ENCODE measurements at places on chromosomes 6 and 20. TPM values are rescaled to one million over a fixed set of nuclear protein-coding genes. Genes with fewer than 3 reads are reported as not detected.
A peak's percentile ranks its signal among the peaks of the same experiment; 100 is the strongest.

GRCh38 chr6:112562301-112563231, 215.4 kb downstream of the RFPL4B start:
- H3K27ac ChIP-seq, result peak overlapping the region; percentile 42
- DNase-seq, result no peak
- peaks cover 20% of the 10 kb centered on the region for H3K4me1 ChIP-seq
- H3K27me3 ChIP-seq, result no peaks in the 10 kb centered on the region

DNA sequence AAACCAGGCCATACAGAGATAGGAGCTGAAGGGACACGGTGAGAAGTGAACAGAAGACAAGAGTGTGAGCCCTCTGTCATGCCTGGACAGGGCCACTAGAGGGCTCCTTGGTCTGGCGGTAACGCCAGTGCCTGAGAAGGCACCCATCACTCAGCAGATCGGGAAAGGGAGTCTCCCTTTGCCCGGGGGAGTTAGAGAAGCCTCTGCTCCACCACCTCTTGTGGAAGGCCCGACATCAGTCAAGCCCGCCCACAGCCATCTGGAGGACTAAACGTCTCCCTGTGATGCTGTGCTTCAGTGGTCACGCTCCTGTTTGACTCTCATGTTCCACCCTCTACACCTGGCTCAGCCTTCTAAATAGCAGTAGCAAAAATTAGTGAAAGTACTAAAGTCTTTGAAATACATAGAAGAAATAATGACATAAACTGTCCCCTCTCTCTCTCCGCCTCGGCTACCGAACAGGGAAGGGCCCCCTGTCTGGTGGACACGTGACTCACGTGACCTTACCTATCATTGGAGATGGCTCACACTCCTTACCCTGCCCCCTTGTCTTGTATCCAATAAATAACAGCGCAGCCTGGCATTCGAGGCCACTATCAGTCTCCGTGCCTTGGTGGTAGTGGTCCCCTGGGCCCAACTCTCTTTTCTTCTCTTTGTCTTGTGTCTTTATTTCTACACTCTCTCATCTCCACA, 66.7 kb downstream of the RPP21 start:
- H3K4me3 ChIP-seq, result no peak overlapping the region
- DNase-seq, result no peak
- peaks cover 75% of the 10 kb centered on the region for H3K27me3 ChIP-seq
- peaks cover 6% of the 10 kb centered on the region for H3K36me3 ChIP-seq
- no peak overlapping the region for H3K27ac ChIP-seq

DNA sequence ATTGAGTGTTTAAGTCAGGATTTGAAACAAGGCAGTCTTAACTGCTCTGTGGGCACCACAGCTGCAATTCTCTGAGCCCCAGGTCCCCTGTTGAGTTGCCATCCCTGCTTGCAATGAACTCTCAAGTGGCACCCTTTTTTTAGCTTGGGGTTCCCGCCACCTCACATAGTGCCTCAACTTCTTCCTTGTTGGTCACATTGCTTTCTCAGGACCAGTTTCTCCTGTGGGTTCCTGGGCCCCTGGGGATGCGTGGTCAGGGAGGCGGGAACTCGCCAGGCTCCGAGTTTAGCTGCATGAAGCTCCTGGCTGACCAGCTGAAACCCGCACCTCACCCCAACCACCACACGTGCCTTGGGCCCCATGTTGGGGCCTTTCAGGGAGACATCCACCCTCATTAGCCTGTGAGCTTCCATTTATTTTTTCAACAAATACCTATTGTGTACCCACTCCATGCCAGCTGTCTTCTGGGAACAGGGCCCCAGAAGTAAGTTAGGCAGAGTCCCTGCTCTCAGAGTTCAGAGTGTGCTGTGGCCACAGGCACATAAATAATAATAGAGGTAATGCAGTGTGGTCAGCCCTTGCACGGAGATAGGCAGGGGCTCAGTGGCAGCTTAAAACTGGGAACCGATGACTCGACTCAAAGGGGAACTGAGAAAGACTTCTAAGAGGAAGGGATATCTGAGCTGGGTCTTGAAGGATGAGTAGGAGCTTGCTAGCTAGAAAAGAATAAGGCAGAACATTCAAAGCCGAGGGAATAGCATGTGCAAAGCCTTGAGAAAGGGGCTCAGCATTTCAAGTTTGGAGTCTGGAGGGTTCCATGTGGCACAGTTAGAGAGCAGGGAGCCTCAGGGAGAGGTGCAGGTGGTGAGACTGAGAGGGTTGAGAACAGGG, 33.9 kb upstream of the FAM83D start:
- H3K36me3 ChIP-seq, result no peaks in the 10 kb centered on the region
- H3K4me1 ChIP-seq, result peaks cover 5% of the 10 kb centered on the region
- no peak for DNase-seq
- peaks cover 39% of the 10 kb centered on the region for H3K27me3 ChIP-seq
- H3K27ac ChIP-seq, result no peak overlapping the region

DNA sequence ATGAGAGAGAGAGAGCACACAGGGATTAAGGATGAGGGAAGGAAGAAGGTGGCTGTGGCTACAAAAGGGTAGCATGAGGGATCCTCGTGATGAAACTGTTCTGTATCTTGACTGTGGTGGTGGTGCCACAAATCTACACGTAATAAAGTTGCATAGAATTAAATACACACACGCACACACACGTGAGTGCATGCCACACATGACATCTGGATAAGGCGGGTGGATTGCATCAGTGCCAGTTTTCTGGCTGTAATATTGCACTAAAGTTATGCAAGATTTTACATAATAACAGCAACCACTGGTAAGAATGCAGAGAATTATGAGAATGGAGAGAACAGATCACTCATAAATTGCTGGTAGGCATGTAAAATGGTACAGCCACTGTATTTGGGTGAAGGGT, 16.9 kb upstream of the STK35 start:
- H3K27ac ChIP-seq, result no peak overlapping the region
- peaks cover 30% of the 10 kb centered on the region for H3K27me3 ChIP-seq
- no peaks in the 10 kb centered on the region for H3K4me1 ChIP-seq
- no peaks in the 10 kb centered on the region for H3K36me3 ChIP-seq

- H3K27me3 ChIP-seq, result peaks cover 35% of the 10 kb centered on the region
- H3K4me3 ChIP-seq, result no peak overlapping the region
- no peak for DNase-seq
- no peaks in the 10 kb centered on the region for H3K36me3 ChIP-seq
- no peaks in the 10 kb centered on the region for H3K4me1 ChIP-seq
Measured at GRCh38 chr20:21534886-21535285, 21.0 kb upstream of the NKX2-2 start.

- H3K27me3 ChIP-seq, result peaks cover 13% of the 10 kb centered on the region
- peaks cover 5% of the 10 kb centered on the region for H3K4me1 ChIP-seq
- H3K4me3 ChIP-seq, result no peak overlapping the region
- peaks cover 1% of the 10 kb centered on the region for H3K36me3 ChIP-seq
Measured at GRCh38 chr6:168326294-168327261, 7.0 kb upstream of the DACT2 start.

- H3K36me3 ChIP-seq, result peaks cover 3% of the 10 kb centered on the region
- H3K27me3 ChIP-seq, result no peaks in the 10 kb centered on the region
- H3K4me3 ChIP-seq, result no peak overlapping the region
- H3K27ac ChIP-seq, result no peak overlapping the region
Measured at GRCh38 chr20:20495729-20496503, 128.0 kb downstream of the INSM1 start.

- no peak overlapping the region for H3K4me3 ChIP-seq
- H3K36me3 ChIP-seq, result no peaks in the 10 kb centered on the region
- H3K4me1 ChIP-seq, result peaks cover 29% of the 10 kb centered on the region
- DNase-seq, result no peak
Measured at GRCh38 chr6:45637611-45638257, 260.0 kb upstream of the SUPT3H start.

DNA sequence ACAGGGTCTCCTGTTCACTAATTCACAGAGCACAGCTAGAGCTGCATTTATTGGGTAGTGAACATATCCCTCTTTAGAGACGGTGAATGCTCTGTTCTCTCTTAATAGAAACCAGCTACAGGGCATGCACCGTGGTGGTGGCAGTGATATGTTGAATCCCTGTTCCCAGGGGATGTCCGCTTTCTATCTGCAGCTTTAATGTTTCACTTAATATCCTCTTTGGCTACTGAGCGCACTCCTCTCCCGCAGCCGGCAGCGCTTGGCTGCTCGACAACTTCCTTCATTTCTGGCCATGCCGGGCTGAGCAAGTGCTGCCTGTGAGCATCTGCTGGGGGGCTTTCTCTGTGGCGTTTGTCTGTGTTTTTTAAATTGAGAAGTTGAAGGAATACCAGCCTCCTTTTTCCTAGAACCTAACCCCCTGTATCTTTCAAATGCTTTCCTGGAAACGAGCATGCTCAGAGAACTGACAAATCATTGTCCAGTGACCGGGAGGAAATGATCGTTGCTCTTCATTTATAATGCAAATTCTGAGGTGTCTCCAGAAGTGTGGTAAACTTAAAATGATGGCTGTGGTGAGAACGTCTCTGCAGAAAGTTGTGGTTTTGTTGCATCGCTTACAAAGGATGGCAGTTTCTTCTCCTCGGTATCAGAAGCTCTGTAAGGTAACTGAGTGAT, 297.9 kb downstream of the UTRN start:
- DNase-seq, result no peak
- H3K36me3 ChIP-seq, result peaks cover 9% of the 10 kb centered on the region
- peaks cover 30% of the 10 kb centered on the region for H3K4me1 ChIP-seq
- H3K27ac ChIP-seq, result peak overlapping the region; percentile 33
- no peaks in the 10 kb centered on the region for H3K27me3 ChIP-seq

DNA sequence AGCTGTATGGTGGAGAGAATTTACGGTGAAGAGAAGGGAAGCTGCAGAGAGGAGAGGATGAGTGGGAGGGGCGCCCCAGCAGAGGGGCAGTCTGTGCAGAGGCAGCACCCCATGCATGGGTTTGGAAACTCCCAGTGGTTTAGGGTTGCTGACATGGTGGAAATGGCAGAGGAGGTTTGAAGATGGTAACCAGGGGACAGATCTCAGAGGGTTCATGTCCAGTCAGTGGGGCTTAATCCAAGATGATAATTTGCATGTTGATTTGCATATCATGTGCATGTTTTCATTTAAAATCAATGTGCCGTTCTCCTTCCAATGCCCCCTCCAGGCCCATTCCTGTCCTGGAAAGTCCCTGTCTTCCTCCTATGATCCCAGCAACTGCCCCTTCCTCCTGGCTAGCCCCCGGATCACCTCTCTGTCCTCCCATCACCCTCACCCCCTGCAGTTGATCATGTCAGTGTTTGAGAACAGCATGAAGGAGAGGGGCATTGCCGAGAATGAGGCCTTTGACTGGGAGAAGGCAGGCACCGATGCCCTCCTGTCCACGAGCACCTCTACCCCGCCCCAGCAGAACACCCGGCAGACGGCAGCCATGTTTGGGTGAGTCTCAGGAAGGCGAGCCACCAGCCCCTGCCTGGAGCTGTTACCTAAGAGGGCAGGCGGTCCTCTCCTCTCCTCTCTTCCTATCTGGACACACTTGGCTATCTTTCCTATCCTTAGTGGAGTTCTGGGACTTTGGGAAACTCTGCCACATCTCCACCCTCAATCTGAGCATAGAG, 14.3 kb downstream of the TTBK1 start:
- peaks cover 6% of the 10 kb centered on the region for H3K27me3 ChIP-seq
- H3K4me1 ChIP-seq, result peaks cover 3% of the 10 kb centered on the region
- H3K36me3 ChIP-seq, result no peaks in the 10 kb centered on the region
- H3K27ac ChIP-seq, result no peak overlapping the region
- no peak overlapping the region for H3K4me3 ChIP-seq

DNA sequence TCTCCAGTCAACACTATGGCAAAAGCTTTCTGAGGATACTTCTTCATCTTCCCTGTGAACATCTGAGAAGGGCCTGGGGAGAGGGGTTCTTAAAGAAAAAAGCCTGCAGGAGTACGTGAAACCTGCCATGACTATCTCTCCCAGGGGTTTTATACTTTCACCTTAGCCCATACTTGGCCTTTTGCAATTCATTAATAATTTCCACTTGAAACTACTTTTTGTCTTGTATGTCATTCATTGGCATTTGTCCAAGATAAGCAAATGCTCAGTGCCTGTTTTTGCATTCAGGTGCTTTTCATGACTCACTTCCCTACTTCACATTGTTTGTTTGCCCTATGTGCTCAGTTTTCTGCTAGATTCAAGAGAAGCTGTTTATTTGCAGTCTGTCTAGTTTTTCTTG, 580.3 kb upstream of the GJE1 start:
- no peak for DNase-seq
- H3K27ac ChIP-seq, result no peak overlapping the region
- no peak overlapping the region for H3K4me3 ChIP-seq
- no peaks in the 10 kb centered on the region for H3K27me3 ChIP-seq
- peaks cover 9% of the 10 kb centered on the region for H3K4me1 ChIP-seq

DNA sequence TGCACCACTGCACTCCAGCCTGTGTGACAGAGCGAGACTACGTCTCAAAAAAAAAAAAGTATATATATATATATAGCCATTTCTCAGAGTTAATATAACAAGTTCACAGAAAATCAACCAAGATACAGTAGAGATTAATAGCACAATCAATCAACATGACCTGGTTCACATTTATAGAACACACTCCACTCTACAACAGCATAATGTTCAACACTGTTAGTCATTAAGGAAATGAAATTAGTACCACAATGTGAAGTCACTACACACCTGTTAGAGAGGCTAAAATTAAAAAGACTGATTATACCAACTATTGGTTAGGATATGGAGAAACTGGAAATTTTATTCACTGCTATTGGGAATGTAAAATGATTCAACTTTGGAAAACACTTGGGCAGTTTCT, 387.7 kb downstream of the QKI start:
- no peaks in the 10 kb centered on the region for H3K27me3 ChIP-seq
- no peak for DNase-seq
- no peaks in the 10 kb centered on the region for H3K4me1 ChIP-seq
- no peaks in the 10 kb centered on the region for H3K36me3 ChIP-seq

DNA sequence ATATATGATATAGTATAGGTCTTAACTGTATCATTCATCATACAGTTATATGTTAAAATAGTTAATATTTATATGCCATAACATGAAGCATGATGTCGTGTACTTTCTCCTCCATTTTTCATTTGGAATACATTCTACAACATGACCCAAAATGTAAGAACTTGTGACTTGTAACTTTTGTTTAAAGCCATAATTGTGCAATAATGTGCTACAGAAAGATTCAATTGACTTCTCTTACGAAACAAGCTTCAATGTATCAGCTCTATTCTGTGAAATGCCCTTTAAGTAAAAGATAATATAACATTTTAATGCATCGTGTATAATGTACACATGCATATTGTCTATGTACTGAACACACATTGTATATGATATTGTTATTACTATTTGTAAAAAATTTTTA, 76.7 kb upstream of the FABP7 start:
- no peaks in the 10 kb centered on the region for H3K36me3 ChIP-seq
- DNase-seq, result no peak
- no peak overlapping the region for H3K4me3 ChIP-seq
- H3K4me1 ChIP-seq, result peaks cover 5% of the 10 kb centered on the region

- no peaks in the 10 kb centered on the region for H3K36me3 ChIP-seq
- peaks cover 23% of the 10 kb centered on the region for H3K4me1 ChIP-seq
- DNase-seq, result no peak
- H3K27ac ChIP-seq, result no peak overlapping the region
Measured at GRCh38 chr6:143578054-143578453, 66.5 kb upstream of the FUCA2 start.

GRCh38 chr6:154578004-154578559, 67.6 kb upstream of the CNKSR3 start:
- no peak overlapping the region for H3K27ac ChIP-seq
- no peak overlapping the region for H3K4me3 ChIP-seq
- peaks cover 7% of the 10 kb centered on the region for H3K36me3 ChIP-seq
- H3K27me3 ChIP-seq, result no peaks in the 10 kb centered on the region

ENPP4 gene
- total RNA-seq, result 4.4 TPM

DEFB119 gene
- total RNA-seq, result not detected

B3GAT2 gene
- total RNA-seq, result 0.02 TPM

CFB gene
- 3.2 TPM for total RNA-seq

RAMACL gene
- total RNA-seq, result 2.4 TPM

BPIFB1 gene
- not detected for total RNA-seq

NRN1 gene
- not detected for total RNA-seq

ME1 gene
- 83.6 TPM for total RNA-seq

OTOR gene
- total RNA-seq, result not detected

Measured in chondrocyte (in vitro differentiated cells).